Astrocyte (in vitro differentiated cells and primary cell): ENCODE measurements at places on chromosomes 1 and 21. TPM values are rescaled to one million over a fixed set of nuclear protein-coding genes. Genes with fewer than 3 reads are reported as not detected.

DNA sequence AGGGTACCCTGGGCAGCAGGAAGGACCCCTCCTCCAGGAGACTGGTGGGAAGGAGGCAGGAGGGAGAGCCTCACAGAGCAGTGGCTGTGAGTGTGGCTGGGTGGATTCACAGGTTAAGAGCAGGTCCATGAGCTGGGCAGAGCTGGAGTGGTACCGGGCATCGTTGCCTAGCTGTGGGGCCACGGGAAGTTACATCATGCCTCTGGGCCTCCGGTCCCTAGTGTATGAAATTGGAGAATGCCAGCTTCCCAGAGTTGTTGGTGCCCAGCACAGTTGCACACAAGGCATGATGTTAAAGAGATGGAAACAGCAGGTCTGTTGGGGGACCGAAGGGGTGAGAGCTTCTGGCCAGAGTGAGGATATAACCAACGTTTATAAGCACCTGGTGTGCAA is 18.5 kb downstream of the FOXO6 start:
- peaks cover 20% of the 10 kb centered on the region for H3K27me3 ChIP-seq
- no peaks in the 10 kb centered on the region for H3K36me3 ChIP-seq
- no peaks in the 10 kb centered on the region for H3K4me1 ChIP-seq

DNA sequence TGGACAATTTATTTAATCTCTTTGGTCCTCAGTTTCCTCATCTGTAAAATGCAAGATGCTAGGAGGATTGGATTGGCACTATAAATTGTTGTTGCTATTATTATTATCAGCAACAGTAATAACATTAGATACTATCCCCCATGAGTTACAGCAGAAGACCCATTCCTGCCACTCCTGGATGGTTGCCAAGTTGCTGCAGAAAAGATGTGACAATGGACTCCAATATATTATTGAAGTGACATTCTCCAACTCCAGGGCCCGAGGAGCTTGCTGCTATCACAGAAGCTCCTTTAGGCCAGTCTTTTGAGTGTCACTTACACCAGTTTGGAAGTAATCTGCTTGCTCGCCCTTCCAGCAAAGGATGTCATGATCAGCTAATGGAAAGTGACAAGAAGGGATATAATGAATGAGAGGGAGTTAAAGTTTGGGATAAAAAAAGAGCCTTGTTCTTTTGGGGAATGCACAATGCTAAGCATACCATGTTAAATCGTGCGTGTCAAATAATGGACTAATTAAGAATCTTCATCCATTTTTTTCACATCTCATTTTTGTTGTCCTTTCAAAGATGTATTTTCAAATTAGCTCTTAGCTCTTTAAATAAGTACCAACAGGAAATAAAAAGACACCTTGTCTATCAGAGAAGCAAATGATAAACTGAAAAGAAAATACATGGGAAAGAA is 19.5 kb upstream of the PROX1 start:
- H3K27ac ChIP-seq, result no peak overlapping the region
- no peaks in the 10 kb centered on the region for H3K36me3 ChIP-seq
- H3K27me3 ChIP-seq, result no peaks in the 10 kb centered on the region
- H3K4me3 ChIP-seq, result no peak overlapping the region

The CHIA gene
- total RNA-seq, result not detected in 2 replicates

- H3K27ac ChIP-seq, result no peak overlapping the region
- H3K36me3 ChIP-seq, result no peaks in the 10 kb centered on the region
- H3K27me3 ChIP-seq, result no peaks in the 10 kb centered on the region
- DNase-seq, result no peak
- H3K4me1 ChIP-seq, result no peaks in the 10 kb centered on the region
Observed at GRCh38 chr1:69846267-69846666, 278.5 kb downstream of the LRRC7 start.

- H3K36me3 ChIP-seq, result no peaks in the 10 kb centered on the region
- no peaks in the 10 kb centered on the region for H3K27me3 ChIP-seq
- peaks cover 11% of the 10 kb centered on the region for H3K4me1 ChIP-seq
- no peak overlapping the region for H3K27ac ChIP-seq
Observed at GRCh38 chr21:46618738-46619379, 14.0 kb upstream of the S100B start.

DNA sequence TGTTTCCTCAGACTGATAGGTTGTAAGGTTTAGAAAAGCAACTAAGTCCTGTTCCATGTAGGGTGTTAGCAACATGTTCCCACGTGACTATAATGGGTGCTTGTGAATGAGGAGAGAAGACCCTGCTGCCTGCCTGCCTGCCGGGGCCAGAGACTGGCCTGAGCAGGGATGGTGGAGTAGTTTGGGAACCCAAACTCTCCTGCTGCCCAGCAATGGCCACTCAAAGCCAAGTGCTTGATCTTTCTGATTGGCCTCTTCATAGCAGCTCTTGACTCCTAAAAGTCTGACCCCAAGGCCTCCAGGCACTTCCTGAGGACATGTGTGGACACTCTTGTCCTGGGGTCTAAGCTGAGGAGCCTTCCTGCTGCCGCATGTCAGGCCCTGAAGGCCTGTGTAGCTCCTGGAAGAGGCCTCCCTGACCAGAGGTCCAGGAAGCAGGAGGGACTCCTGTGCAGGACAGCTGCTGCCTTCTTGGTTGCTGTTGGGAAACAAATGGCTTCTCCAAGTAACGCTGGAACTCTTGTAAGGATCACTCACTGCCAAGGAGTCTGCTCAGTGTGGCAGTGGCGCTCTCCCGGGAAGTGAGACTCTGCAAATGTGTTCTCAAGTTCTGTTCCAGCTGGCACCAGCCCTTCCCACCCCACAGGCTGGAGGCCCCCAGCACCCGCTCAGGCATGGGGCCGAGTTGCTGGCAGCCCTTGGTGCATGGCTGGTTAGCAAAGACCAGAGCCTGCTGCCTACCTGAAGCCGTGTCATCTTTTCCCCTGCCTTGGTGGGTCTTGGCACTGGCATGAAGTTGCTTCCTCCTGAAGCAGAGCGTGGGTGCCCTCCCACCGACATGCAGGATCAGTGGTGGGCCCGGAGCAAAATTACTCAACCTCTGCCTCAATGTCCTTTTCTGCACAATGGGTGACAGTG is 35.5 kb downstream of the MAN1C1 start:
- H3K27ac ChIP-seq, result no peak overlapping the region
- H3K4me3 ChIP-seq, result no peak overlapping the region
- H3K36me3 ChIP-seq, result no peaks in the 10 kb centered on the region
- peaks cover 17% of the 10 kb centered on the region for H3K27me3 ChIP-seq
- no peaks in the 10 kb centered on the region for H3K4me1 ChIP-seq

DNA sequence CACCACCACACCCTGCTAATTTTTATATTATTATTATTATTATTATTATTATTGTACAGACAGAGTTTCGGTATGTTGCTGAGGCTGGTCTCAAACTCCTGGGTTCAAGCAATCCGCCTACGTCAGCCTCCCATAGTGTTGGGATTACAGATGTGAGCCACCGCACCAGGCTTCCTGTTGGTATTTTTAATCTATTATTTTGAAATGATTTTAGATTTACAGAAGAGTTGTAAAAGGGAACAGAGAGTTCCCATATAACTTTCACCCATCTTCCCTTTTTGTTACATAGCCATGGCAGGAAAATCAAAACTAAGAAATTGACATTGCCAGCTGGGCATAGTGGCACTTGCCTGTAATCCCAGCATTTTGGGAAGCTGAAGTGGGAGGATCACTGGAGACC is 42.9 kb upstream of the CITED4 start:
- no peaks in the 10 kb centered on the region for H3K27me3 ChIP-seq
- no peak for DNase-seq

The SERPINC1 gene
- not detected in 2 replicates for total RNA-seq

DNA sequence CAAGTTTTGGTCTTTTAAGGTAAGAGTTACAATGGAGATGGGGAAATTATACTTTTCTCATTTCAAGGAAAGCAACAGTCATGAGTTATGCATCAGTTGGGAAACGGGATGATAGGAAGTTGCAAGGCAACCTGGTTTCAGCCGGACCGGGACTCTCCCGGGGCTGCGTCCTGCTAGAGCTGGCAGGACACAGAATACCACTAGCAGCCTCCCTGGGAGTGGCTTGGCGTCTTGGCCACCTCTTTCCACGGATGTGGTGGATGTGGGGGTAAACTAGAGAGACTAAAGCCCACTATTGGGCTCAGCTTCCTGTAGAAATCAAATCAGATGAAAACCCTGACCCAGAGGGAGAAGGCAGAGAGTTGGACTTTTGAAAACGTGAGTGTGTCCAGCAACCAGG is 71.9 kb downstream of the ADARB1 start:
- no peak overlapping the region for H3K4me3 ChIP-seq
- no peak for DNase-seq
- H3K4me1 ChIP-seq, result peaks cover 8% of the 10 kb centered on the region
- H3K27me3 ChIP-seq, result no peaks in the 10 kb centered on the region
- no peaks in the 10 kb centered on the region for H3K36me3 ChIP-seq
- H3K27ac ChIP-seq, result no peak overlapping the region

GRCh38 chr21:35559128-35559828 is 501.0 kb downstream of the SETD4 start:
- DNase-seq, result peak; percentile 98
- H3K4me3 ChIP-seq, result no peak overlapping the region
- H3K36me3 ChIP-seq, result no peaks in the 10 kb centered on the region
- no peaks in the 10 kb centered on the region for H3K27me3 ChIP-seq

The CDCA8 gene
- total RNA-seq, result 4.2 and 5.5 TPM in 2 replicates

GRCh38 chr1:2603521-2604155 is 17.1 kb downstream of the PRXL2B start:
- H3K4me1 ChIP-seq, result no peaks in the 10 kb centered on the region
- no peaks in the 10 kb centered on the region for H3K27me3 ChIP-seq
- no peaks in the 10 kb centered on the region for H3K36me3 ChIP-seq
- no peak overlapping the region for H3K27ac ChIP-seq
- no peak for DNase-seq

The IVL gene
- total RNA-seq, result 0.16 TPM in 1 of 2 replicates, not detected in the other

GRCh38 chr21:44681861-44682579 is at the start of gene KRTAP12-1:
Gene KRTAP12-1 (minus strand): TSS chr21:44682163. CDS start chr21:44682123, 40 bp downstream.
- H3K36me3 ChIP-seq, result no peaks in the 10 kb centered on the region
- H3K4me1 ChIP-seq, result no peaks in the 10 kb centered on the region
- peaks cover 4% of the 10 kb centered on the region for H3K27me3 ChIP-seq
- H3K4me3 ChIP-seq, result no peak within 1 kb of the TSS
- H3K27ac ChIP-seq, result no peak within 1 kb of the TSS

The NES gene
- total RNA-seq, result 280 and 310 TPM in 2 replicates

The ATP6V1G3 gene
- not detected in 2 replicates for total RNA-seq

GRCh38 chr1:170685166-170685565 is 21.2 kb downstream of the PRRX1 start:
- no peaks in the 10 kb centered on the region for H3K36me3 ChIP-seq
- H3K27me3 ChIP-seq, result no peaks in the 10 kb centered on the region
- H3K27ac ChIP-seq, result peak overlapping the region; percentile 34
- H3K4me1 ChIP-seq, result peaks cover 15% of the 10 kb centered on the region

DNA sequence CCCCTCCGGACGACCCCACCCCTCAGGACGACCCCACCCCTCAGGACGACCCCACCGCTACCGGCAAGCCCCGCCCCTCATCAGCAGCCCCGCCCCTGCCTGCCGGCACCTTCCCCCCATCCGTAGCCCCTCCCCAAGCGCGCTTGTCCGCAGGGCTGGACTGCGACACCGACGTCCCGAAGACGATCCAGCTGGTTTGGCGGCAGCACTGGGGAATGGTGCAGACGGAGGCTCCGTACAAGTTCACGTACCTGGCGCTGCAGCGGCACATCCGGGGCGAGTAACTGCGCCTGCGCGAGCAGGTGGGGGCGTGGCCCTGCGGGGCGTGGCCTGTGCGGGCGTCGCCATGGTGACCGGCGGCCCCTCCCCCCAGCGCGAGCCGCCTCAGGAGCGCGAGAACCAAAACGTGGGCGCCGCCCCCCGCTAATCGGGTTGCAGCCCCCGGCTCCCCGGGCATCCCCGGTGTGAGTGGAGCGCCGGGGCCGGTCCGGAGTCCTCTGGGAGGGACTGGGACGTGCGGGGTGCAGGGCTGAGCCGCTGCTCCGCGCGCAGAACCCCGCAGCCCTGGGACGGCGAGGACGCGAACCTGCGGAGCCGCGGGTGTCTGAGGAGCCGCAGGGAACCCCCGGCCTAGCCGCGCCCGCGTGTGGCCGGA is 4.9 kb downstream of the RNF223 start:
- no peaks in the 10 kb centered on the region for H3K36me3 ChIP-seq
- peak overlapping the region; percentile 71 for H3K4me3 ChIP-seq
- H3K27me3 ChIP-seq, result no peaks in the 10 kb centered on the region
- peaks cover 16% of the 10 kb centered on the region for H3K4me1 ChIP-seq

DNA sequence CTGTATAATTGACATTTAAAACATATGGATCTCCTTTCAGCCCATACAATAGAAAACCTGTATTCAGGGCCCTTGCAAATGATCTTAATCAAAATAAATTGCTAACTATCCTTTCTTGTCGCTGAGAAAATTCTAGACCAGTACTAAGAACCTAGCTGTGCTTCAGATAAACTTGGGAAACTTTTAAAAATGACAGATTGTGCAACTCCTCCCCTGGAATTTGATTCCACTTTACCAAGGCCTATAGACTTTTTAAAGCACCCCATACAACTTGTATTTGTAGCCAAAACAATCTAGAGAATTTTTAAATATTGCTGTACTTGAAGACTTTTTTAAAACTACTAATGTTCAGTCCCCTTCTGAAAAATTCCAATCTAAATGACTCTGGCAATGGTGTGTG is 51.6 kb downstream of the ZNF644 start:
- DNase-seq, result no peak
- no peak overlapping the region for H3K27ac ChIP-seq
- H3K4me3 ChIP-seq, result no peak overlapping the region
- no peaks in the 10 kb centered on the region for H3K27me3 ChIP-seq
- peaks cover 4% of the 10 kb centered on the region for H3K36me3 ChIP-seq

- peak overlapping the region; percentile 93 for H3K27ac ChIP-seq
- DNase-seq, result peak; percentile 71
- no peaks in the 10 kb centered on the region for H3K36me3 ChIP-seq
- peak overlapping the region; percentile 4 for H3K4me3 ChIP-seq
Observed at GRCh38 chr1:217275655-217276398, 355.1 kb downstream of the GPATCH2 start.

The CDCP2 gene
- total RNA-seq, result not detected in 2 replicates

DNA sequence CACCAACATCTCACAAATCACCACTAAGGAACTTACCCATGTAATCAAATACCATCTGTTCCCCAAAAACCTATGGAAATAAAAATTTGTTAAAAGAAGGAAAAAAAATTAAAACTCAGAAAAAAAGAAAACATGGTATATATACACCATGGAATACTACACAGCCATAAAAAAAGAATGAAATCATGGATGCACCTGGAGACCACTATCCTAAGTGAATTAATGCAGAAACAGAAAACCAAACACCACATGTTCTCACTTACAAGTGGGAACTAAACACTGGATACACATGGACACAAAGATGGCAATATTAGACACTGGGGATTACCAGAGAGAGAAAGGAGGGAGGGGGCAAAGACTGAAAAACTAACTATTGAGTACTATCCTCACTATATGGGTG is 50.4 kb downstream of the ZSWIM5 start:
- H3K27ac ChIP-seq, result no peak overlapping the region
- no peaks in the 10 kb centered on the region for H3K27me3 ChIP-seq
- DNase-seq, result no peak

- peak; percentile 27 for DNase-seq
- H3K36me3 ChIP-seq, result no peaks in the 10 kb centered on the region
- H3K27ac ChIP-seq, result no peak overlapping the region
- H3K4me3 ChIP-seq, result no peak overlapping the region
Observed at GRCh38 chr1:119773711-119774241, 5.1 kb upstream of the HMGCS2 start.

- H3K27me3 ChIP-seq, result no peaks in the 10 kb centered on the region
- H3K4me3 ChIP-seq, result no peak overlapping the region
- no peaks in the 10 kb centered on the region for H3K36me3 ChIP-seq
- H3K27ac ChIP-seq, result no peak overlapping the region
- no peak for DNase-seq
- no peaks in the 10 kb centered on the region for H3K4me1 ChIP-seq
Observed at GRCh38 chr1:234763367-234763766, 153.4 kb upstream of the IRF2BP2 start.

The SNRPE gene
- total RNA-seq, result 102 and 122 TPM in 2 replicates

GRCh38 chr1:63064135-63064534 is 258.2 kb upstream of the FOXD3 start:
- no peaks in the 10 kb centered on the region for H3K4me1 ChIP-seq
- no peak for DNase-seq
- no peak overlapping the region for H3K27ac ChIP-seq
- no peaks in the 10 kb centered on the region for H3K36me3 ChIP-seq
- H3K4me3 ChIP-seq, result no peak overlapping the region
- no peaks in the 10 kb centered on the region for H3K27me3 ChIP-seq

The NUDT4B gene
- 0.79 and 1.2 TPM in 2 replicates for total RNA-seq
